ENCODE measurements at places on chromosomes 1 and 21.
A peak's percentile ranks its signal among the peaks of the same experiment; 100 is the strongest.

- no peak for DNase-seq
These were observed 247.4 kb downstream of the RHOU start for GRCh38 chr1:228982637-228983036.

- DNase-seq, result no peak
These were observed 3.3 kb downstream of the SLX9 start for GRCh38 chr21:44943005-44943685.

DNA sequence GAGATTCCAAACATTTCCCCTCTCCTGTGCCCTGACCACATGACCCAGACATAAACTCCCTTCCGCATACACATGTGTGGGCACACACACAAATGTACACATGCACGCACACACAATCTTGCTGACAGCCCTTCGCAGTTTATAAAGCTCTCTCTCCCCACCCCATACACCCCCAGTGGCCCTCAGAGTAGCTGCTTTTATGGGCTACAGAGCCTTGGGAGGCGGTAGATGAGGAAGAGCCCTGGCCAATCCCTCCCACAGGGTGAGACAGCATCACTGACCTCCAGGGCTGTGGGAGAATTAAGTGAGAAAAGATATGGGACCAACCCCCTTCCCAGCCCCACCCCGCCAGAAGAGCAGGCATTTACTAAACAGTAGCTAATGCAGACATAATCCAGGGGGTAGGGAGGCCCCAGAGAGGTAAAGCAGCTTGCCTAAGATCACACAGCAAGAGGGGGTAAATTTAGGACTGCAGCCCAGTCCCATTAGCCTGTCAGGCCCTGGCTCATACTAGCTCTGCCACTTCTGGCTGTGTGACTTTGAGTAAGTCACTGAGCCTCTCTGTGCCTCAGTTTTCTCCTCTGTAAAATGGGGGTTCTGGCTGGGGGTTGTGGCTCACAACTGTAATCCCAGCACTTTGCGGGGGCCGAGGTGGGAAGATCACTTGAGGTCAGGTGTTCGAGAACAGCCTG lies 5.1 kb downstream of the SDC3 start:
- DNase-seq, result no peak

DNA sequence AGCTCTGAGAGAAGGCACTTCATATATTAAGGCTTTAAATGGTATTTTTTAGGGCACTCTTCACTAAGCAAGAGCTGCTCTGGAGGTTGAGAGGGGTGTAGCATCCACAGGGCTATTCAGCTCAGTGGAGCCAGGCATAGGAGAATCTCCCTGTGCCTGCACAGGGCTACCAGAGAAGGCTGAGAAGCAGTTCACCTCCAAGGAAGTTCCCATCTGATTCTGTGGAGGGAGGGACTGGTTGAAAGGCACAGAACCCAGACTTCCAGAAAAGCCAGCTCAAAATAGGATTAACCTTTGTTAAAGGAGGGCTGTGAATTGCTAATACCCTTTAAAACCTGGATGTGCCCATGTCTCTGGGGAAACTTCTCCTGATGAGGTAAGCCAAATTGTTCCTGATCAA lies 304.5 kb downstream of the TTLL7 start:
- no peak for DNase-seq

GRCh38 chr1:66436378-66437135 lies 97.4 kb upstream of the SGIP1 start:
- no peak for DNase-seq

DNA sequence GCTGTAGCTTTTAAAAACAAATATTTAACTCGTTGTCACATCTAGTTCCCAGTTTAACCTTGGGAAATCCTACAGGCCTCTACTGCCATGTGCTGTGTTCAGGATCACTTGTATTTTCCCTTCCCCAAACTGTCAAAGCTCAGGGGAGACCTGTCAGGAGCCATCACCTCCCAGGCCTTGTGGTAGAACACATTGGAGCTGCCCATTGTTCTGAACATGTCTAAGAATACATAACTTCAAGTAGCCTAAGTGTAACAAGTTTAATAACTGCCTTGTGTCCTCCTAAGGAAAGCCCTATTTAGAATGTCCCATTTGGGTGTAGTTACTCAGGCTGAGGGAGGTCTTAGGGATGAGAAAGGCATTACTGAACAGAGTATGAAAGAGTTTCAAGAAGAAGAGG lies 28.6 kb upstream of the PIGC start:
- no peak for DNase-seq

- no peak for DNase-seq
These were observed 34.8 kb downstream of the RIMS3 start for GRCh38 chr1:40630488-40631223.

DNA sequence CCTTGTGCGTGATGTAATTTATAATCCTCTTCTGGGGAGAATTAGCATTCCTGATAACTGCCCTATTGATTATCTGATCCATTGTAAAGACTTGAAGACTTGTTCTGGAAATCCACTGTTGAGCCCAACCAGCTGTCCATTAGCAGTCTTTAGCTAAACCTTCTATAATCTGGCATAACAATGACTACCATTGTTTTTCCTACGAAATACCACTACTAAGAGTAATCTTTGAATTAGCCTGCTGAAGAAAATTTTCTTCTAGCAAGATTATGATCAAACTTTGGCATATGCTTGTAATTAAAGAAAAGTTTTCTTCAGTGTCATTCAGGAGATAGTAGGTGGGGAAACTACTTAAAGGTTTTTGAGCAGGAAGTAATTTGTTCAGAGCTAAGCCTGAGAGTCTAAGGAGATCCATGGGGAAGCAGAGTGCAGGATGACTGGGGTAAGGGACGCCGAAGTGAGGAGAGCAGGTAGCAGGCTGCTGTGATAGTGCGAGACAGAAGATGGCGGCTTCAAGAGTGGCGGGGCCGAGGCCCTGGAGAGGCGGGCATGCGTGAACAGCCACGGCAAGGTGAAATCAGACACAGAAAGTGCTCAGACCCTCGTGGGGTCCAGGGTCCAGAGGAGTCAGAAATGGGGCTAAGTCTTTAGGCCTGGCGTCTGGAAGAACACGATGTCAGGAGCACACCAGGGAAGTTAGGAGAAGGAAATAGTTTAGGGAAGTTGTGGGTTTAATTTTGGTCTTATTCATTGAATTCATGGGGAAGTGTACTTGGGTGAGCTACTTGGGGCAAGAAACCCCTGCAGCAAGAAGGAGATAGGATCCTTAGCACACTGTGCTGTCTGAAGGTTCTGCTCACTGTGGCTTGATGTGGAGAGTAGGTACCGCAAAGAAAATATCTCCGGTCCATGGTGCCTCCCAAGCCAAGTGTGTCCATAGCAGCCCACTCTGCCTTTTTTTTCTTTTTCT lies 112.6 kb upstream of the ADAR start:
- DNase-seq, result no peak

- DNase-seq, result no peak
These were observed 105.3 kb upstream of the SLC45A1 start for GRCh38 chr1:8212580-8213031.

DNA sequence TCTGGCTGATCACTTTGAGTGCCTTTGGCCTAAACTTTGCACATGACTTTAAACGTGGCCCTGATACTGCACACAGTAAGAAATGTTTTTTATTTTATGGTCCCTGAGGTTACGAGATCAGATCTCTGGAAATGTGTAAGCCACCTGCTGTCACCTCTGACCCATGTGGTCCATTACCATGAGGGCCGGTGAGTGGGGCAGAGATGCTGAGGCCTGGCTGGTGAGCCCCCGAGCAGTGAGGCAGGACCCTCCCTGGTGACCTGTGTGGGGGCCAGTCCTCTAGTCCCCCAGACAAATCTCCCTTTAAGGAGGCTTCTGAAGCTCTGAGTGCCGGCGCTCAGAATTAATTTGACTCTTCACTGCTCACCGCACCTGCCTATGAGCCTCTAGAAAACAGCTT lies 12.4 kb downstream of the TFF3 start:
- DNase-seq, result no peak

- no peak for DNase-seq
These were observed 430 bp downstream of the WASF2 start for GRCh38 chr1:27489501-27489972.

- DNase-seq, result no peak
These were observed 572 bp downstream of the LPGAT1 start for GRCh38 chr1:211830055-211830327.

- no peak for DNase-seq
These were observed 25.4 kb downstream of the ZNF362 start for GRCh38 chr1:33281554-33282303.

GRCh38 chr21:43600642-43601402 lies 58.5 kb downstream of the HSF2BP start:
- DNase-seq, result no peak

DNA sequence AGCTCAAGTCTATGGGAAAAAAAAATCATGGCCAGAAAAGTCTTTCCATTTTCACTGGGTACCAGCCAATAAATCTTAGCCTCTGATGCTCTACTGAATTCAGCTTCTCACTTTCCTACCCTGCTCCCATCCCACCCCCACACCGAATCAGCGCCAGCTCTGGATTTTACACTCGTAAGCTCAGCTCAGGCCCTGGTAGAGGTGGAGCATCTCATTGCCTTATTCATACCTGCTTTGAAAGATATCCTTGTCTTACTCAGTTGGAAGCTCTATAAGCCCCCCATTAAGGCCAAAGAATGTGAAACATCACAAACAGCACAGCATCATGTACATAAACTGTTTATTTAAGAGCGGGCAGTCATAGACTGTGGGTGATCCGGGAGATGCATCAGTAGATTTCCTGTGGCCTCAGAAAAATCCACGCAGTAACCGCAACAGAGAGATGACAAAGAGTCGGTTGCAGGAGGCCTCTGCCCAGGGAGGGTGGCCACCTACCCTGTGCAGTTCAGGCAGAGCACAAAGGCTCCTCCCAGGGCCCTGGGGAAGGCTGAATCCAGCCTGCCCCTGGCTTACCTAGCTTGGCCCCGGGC lies 36.4 kb upstream of the ETS2 start:
- no peak for DNase-seq

DNA sequence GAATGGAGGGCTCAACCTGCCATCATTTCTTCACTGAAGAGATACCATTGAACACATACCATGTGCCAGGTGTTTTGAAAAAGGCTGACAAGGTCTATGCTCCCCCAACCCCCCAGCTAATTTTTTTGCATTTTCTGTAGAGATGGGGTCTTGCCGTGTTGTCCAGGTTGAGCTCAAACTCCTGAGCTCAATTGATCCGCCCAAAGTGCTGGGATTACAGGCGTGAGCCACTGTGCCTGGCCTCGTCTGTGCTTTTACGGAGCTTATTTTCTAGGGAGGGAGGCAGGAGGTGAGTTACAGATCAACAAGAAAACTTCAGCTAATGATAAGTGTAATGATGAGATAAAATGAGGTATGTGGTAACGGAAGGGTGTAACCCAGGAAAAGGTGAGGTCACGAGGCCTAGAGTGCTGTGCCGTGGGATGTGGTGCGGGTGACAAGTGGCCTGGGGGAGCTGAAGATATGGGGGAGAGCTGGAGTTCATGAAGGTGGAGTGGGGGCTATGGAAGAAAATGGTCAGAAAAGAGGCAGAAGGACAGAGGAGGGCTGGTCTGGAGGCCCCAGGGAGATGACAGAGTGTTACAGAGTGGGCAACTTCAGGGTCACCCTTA lies 28.2 kb downstream of the FAAH start:
- no peak for DNase-seq

- DNase-seq, result no peak
These were observed 3.4 kb downstream of the MEF2D start for GRCh38 chr1:156497078-156497742.

GRCh38 chr1:116671072-116671760 lies 3.7 kb upstream of the IGSF3 start:
- no peak for DNase-seq

GRCh38 chr1:162302306-162303003 lies 74.2 kb downstream of the SPATA46 start:
- no peak for DNase-seq

DNA sequence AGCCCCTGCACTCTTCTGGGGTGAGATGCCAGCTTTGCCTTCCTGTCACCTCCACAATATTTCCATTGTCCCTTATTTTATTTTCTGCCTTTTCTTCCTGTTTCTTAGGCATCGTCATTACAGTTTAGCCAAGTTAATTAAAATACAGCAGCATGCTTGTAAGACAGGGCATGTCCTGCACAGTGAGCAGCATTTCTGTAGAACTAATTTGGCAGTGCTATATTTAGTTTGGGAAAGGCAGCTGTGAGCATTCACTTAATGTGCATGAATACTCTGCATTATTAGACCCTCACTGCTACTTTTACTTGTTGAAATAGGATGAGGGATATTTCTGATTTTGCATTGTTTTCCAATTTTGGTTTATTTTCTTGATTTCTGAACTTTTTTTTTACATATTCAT lies 133.3 kb downstream of the KCNK2 start:
- DNase-seq, result no peak

GRCh38 chr1:204516180-204516879 lies at the start of gene MDM4:
Gene MDM4 (plus strand): TSS chr1:204516406. CDS start chr1:204525519, 9,113 bp downstream.
- peak; percentile 82 for DNase-seq
